ENCODE measurements at places on chromosomes 1 and 21.

- no peak for DNase-seq
Observed at GRCh38 chr1:29754573-29755375, 518.5 kb downstream of the PTPRU start.

GRCh38 chr1:205518661-205519540, 14.4 kb downstream of the CDK18 start:
- no peak for DNase-seq

GRCh38 chr1:211353562-211354212, 27.1 kb downstream of the TRAF5 start:
- no peak for DNase-seq

GRCh38 chr1:233293556-233294446, 1.7 kb downstream of the PCNX2 start:
- no peak for DNase-seq

DNA sequence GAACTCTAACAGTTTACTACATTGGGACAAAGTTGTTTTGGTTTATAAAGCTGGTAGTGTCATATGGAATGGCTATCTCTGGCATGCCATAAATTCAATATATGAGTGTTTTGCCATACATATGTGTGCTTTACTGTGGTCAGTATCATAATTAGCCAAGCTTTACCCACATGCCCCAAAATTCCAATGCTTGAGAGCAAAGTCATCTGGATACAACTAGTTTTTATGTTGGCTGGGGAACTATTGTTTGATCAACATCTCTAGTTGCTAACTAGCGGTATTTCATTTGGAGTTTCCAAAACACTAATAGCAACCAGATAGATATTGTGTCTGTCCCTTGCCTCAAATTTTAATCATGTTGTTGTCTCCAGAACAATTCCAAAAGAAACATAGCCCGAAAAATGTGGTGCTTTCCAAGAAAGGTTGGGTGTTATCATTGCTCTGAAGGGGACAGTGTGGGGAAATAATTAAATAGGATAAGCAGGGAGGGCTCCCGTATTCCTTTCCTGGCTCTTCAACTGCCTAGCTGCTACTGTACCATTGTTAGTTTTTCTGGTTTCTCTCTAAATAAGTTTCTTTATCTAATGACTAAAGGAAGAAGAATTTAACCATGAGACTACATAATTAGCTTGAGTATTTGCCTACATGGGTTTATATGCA, 136.1 kb downstream of the TGFB2 start:
- DNase-seq, result no peak

- DNase-seq, result no peak
Observed at GRCh38 chr1:92754719-92755050, 30.2 kb downstream of the EVI5 start.

Measured in H54 (cell line).